ENCODE measurements at places on chromosomes 1 and 21.

GRCh38 chr21:17461014-17461413, 51.8 kb upstream of the CXADR start:
- DNase-seq, result peak; percentile 75

DNA sequence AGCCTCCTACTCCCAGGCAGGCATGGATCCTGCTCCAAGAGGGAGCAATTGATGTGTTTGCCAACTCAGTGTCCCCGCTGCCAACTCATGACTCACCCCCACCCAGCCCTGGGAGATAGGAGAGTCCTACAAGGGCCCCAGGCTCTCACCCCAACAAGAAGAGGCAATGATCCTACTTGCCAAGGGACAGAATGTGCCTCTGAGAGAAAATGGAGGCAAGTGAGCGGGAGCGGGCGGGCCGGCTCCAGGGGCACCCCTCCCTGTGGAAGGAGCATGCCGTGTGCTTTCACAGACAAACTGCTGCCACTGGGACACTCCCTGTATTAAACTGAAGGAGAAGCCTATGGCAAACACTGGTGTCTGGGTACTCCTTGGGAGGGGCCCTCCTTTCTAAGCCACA, 16.7 kb downstream of the PKP1 start:
- DNase-seq, result no peak

GRCh38 chr1:207002724-207003146, 29.8 kb downstream of the C1orf116 start:
- DNase-seq, result no peak

DNA sequence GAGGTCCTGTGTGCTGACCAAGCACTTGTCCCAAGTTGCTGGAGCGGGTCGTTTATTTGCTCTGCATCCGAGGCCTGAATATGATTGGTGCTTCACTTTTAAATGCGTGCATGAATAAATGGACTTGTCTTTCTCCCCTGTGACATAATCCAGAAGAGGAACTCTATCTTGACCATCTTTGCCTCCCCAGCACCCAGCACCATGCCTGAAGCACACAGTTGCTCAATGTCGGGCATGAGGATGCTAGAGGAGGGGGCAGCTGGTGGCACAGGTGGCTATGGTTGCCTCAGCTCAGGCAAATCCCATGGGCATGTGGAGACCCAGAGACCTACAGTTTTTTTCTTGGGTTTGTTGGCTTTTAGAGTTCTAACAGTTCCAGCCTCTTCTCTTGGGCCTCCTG, 142.6 kb downstream of the KAZN start:
- DNase-seq, result no peak

GRCh38 chr1:153655333-153655732, 3.2 kb upstream of the SNAPIN start:
- no peak for DNase-seq

DNA sequence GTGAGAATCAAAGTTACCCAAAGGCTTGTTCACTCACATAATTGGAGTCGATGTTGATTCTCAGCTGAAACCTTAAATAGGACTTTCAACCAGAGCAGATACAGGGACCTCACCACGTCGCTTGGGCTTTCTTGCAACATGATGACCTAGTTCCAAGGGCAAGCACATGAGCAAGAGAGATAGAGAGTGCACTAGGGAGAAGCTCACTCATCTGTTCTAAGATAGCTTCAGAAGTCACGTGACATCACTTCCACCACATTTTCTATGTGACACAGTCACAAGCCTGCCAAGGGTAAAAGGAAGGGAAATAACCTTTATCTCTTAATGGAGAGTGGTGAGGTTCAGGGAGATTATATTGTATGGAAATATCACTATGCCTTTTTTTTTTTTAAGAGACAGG, 470.1 kb upstream of the PLXNA2 start:
- DNase-seq, result no peak
